ENCODE measurements at places on chromosomes 5 and 9.

- no peak for DNase-seq
Observed at GRCh38 chr5:69136293-69136692, 30.7 kb upstream of the CCNB1 start.

DNA sequence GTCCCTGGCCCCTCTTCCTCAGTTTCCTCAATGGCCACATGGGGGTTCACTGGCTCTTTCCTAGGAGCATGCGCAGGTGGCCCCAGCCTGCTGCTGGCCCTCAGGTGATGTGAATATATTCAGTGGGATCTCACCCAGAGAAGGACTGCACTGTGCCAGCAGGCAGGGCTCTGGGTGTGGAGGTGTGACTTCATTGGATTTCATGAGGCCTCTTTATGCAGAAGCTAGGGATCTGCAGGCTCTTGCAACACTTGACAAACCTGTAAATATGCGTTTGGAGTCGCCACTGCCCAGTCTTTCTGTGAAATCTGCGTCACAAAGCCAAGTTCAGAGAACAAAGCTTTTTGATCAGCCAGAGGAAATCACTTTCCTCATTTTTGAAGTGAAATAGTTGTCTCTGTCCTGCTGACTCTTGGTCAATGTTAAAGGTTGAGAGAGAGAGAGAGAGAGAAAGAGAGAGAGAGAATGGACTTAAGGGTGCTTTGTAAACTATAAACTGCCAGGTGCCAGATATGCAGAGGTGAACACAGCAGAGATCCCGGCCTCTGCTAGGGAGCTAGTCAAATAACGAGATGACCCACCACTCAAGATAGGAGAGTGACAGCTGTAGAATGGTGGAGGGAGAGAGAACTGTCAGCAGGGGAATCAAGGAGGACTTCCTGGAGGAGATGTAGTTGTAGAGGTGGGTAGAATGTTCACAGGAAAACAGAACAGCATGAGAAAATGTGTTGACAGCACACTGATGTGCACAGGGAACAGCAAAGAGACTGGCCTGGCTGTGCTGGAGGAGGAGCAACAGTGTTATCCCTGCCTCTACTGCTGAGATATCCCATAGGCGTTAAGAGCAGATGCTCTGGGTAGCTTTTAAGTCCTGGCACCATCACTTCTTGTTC is 167.0 kb upstream of the ZNF618 start:
- no peak for DNase-seq

GRCh38 chr5:95159603-95160002 is 125.3 kb downstream of the MCTP1 start:
- DNase-seq, result no peak

GRCh38 chr9:132973713-132974112 is 4.8 kb upstream of the GFI1B start:
- no peak for DNase-seq

DNA sequence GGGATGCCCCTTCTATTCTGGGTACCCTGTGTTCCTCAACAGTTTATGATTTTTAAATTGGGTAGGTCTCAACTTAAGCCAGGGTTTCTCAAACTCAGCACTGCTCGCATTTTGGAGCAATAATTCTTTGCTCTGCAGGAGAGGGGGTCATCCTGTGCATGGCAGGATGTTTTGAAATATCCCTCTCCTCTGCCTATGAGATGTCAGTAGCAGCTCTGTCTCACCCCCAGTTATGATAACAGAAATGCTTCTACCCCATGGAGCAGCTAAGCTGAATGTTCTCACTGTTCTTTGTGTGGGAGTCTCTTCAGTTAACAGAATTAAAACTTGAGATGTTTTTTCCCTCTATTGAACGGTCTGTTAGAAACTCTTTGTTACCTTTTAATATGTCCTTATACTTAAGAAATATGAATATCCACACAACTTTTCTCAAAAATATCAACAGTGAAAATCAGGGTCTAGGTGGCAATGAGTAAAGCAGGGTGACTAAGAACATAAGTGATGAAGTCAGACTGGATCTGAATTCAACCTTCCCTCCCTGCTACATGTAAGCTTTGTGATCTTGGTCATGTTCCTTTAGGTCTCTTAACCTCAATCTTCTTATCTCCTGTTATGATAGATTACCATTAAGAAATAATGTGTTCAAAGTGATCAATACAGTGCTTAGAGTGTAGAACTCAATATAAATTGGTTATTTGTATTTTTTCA is 89.0 kb downstream of the CAMK4 start:
- DNase-seq, result no peak

DNA sequence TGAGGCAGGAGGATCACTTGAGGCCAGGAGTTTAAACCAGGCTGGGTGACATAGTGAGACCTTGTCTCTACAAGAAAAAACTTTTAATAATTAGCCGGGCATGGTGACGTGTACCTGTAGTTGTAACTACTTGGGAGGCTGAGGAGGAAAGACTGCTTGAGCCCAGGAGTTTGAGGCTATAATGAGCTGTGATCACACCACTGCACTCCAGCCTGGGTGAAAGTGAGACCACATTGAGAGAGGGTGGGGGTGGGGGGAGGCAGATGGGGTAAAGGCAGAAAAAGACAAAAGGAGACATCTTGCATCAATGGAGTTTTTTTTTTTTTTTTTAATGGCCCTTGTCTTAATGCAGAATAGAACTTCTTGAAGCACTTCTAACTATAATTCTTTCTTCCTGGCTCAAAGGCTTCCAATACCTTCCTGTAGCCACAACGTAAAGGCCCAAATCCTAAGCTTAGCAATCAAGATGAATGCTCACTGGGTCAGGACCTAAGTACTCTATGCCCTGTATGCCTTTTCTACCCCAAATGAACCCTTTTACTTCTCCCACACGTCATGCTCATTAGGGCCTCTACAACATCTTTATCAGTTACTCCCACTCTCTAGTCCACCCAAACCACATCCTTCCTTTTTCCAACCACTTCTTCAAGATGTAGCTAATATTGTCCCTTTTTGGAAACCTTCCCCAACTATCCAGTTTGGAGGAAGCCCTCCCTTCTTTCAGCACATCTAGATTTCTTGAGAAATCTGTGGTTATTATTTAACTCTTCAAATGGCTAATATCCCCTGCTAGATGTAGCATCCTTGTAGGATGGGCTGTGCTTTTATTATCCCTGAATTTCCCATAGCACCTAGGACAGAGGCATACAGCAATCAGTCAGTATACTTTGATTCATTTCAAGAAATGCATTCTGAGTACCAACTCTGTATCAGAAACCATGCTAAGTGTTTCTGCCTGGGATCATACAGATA is 40.8 kb downstream of the CSF2 start:
- DNase-seq, result no peak

DNA sequence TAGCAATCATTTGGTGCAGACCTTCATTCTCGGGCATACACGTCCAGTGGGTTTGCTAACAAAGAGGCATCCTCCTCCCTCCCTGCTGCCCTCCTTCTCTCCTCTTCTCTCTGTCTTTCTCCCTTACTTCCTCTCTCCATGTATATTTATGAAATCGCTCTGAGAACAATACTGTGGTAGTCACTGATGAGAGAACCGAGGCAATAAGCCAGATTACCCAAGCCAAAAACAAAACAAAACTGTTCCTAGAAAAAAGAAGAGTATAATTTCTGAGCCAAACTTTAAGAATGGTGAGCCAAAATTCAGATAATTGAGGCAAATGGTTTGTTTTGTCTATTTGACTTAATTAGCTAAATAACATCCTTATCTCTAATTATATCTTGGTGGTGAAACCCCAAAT is 15.8 kb upstream of the HMHB1 start:
- no peak for DNase-seq

DNA sequence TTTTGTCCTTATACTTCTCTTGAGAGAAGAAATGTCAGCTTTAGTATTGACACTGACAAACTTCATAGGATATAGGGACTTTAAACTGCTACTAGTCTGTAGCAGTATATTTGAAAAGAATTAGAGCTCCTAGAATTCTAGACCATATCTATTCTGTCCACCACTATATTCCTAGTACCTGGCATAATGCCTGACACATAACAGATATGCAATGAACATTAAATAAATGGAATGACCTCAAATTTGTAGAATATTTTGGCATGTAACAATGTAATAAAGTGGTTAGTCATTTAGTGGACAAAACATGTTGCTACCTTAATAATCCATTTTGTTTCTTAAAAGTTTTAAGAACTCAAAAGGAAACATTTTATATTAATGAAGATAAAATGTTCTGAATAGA is 57.5 kb downstream of the HOMER1 start:
- no peak for DNase-seq

DNA sequence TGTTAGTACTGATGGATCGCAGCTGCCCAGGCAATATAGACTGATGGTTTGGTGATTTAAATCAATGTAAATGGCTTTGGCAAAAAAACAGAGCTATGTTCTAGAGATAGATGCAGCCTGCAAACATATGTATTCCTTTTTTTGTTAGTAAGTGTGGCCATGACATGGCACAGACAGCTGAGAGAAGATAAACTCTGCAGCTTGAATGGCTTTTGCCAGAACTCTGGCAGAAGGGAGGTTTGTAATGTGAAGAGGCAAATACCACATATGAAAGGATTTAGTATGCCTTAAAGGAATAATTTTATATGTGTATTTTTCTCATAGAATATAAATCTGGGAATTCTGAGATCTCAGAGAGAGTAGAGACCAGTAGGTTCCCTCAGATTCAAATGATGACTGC is 340.2 kb upstream of the DMAC1 start:
- no peak for DNase-seq

- no peak for DNase-seq
Observed at GRCh38 chr9:37761511-37761910, 7.9 kb downstream of the TRMT10B start.

DNA sequence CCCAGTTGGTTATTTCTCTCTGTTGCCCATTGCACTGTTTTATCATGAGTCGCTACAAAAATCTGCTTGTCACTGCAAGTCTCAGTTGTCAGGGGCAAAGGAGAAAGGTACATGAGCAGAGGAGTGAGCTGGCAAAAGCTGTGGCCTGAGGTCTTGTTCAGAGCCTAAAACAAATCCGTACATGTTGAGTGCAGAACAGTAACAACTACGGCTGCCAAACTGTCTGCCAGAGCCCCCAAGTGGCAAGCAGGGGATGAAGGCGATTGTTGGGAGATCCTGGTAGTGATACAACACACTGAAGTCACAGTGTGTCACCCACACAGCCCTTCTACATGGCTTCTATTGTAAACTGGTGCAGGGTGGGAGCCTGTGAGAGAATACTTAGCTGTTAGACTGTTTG is 50.9 kb downstream of the BRINP1 start:
- no peak for DNase-seq

- no peak for DNase-seq
Observed at GRCh38 chr5:8057769-8058168, 188.8 kb downstream of the MTRR start.

DNA sequence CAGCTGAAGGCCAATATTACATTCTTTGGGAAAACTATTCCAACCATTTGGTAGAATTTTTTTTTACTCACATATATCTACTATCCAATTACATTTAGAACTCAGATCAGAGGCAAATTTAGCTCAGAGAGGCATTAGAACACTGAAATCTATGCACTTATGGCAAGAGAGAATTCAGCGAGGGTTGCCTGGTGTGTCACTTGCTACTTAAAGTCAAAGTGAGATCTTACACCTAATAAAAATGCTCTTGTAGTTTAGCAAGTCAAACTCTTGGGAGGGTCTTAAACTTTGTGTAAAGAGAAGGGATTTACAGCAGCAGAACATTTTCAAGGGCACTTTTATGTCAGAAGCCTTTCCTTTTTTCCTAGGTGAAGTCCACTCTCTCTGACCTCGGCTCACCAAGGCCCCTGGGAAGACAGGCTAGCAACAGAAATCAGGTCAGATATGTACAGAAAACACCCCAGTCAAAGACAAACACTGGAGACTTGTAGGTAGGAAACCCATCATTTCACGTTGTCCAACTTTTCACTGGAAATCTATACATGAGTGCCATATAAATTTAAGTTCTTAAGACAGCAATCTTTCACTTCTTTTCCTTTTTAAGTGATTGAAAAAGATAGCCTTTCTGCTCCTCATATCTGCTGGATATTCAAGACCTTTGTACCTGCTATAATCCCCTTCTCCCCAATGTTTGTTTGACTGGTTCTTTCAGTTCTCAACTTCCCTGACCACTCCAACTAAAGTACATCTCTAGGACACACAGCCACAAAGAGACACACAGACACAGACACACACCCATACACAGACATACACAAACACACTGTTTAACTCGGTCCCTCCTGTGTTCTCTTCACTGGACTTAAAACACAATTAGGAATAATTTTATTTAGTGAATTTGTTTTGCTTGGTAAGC is 635.8 kb downstream of the PDE4D start:
- DNase-seq, result no peak

DNA sequence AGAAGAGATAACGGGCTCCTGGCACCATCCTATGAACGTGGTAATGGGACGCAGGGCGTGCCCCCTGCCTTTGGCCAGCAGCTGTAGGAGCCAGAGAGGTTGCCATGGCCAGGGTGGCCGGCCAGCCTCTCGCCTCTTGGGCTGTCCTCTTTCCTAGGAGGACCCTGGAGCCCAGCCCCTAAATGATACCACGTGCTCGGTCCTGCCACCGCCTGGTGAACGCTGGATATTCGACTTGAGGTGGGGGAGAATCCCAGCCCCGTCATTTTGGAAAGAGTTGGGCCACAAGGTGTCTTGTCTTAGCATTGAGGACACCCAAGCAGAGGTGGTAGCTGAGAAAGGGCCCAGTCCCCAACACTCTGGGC is 391 bp upstream of the NRG2 start:
- no peak for DNase-seq

DNA sequence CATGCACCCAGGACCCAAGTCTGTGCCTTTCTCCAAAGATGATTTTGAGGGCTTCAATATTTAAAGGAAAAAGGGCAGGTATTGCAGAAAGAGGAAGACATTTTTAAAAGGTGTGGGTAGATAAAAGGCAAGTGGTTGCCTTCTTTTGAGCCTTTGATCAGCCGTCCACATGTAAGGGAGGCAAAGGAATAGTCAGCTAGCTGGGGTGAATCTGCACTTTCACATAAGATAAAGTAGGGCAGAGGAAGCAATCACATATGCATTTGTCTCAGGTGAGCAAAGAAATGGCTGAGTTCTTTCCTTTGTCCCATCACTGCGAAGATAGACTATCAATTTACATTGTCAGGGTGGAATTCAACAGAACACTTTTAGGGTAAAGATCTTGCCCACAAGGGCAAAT is 19.9 kb downstream of the MGAT1 start:
- DNase-seq, result no peak

DNA sequence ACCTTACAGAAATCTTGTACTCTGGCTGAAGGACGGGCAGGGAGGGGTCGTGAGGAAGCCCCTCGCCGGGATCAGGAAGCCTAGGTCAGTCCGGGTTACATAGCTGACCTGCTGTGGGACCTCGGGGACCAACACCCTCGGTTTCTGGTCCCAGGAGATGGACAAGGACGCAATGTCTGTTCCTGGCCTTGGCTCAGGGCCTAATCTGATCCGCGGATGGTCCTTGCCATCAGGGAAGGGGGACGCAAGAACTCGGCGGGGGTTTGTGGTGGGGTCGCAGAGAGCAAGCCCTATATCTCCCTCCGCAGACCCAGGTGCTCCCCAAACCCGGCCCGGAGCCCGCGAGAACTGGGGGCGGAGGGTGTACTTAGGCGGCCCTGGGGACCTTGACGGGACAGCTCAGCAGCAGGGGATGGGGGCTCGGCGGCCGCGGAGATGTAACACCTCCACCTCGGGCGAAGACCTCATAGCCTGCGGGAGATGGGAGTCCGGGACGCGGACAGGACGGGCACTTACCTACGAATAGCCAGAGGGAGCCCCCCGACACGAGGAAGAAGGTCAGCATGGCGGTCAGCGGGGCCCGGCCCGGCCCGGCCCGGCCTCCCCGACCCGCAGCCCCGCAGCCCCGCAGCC is 353 bp downstream of the ACSL6 start:
- no peak for DNase-seq

Data from T follicular helper cell (primary cell).